Activated CD4-positive, CD25-positive, alpha-beta regulatory T cell treated with anti-CD3 and anti-CD28 coated beads, Interleukin-2, amount 50 U/mL, for 72 hours (primary cell): ENCODE measurements at places on chromosomes 12 and 14.
A peak's percentile ranks its signal among the peaks of the same experiment; 100 is the strongest.

- no peak for DNase-seq
Observed at GRCh38 chr14:37413050-37413449, 182.0 kb downstream of the FOXA1 start.

GRCh38 chr14:56738020-56738419, 72.3 kb downstream of the OTX2 start:
- DNase-seq, result no peak

GRCh38 chr12:5268424-5269210, 163.3 kb upstream of the NTF3 start:
- DNase-seq, result no peak

DNA sequence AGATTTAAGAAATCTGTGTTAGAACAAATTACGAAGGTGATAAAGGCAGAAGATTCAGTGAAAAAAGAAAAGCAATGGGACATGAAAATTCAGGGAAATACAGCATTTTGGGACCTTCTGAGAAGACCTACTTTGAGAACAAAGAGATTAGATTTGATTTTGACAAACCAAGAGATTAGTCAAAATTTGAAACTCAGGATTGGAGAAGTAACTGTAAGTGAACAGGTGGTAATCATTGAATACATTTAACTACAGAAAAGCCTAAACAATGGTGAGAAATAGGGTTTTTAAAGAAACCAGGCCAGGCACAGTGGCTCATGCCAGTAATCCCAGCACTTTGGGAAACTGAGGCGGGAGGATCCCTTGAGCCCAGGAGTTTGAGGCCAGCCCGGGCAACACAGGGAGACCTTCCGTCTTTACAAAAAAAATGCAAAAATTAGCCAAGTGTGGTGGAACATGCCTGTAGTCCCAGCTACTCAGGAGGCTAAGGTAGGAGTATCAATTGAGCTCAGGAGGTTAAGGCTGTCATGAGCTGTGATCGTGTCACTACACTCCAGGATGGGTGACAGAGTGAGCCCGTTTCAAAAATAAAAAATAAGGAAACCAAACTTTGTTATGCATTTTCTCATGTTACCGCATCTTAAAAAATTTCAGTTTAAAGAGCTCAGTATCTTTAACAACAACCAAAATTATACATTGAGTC, 8.9 kb upstream of the SAV1 start:
- no peak for DNase-seq

- no peak for DNase-seq
Observed at GRCh38 chr14:60116181-60116580, 24.5 kb downstream of the PCNX4 start.

GRCh38 chr12:27618836-27619235, 77.4 kb upstream of the REP15 start:
- DNase-seq, result no peak

- DNase-seq, result no peak
Observed at GRCh38 chr14:69701857-69702256, 65.1 kb upstream of the SRSF5 start.

- DNase-seq, result no peak
Observed at GRCh38 chr12:117809509-117809908, 159.3 kb downstream of the KSR2 start.

- no peak for DNase-seq
Observed at GRCh38 chr14:59087240-59087639, 101.2 kb upstream of the DAAM1 start.

DNA sequence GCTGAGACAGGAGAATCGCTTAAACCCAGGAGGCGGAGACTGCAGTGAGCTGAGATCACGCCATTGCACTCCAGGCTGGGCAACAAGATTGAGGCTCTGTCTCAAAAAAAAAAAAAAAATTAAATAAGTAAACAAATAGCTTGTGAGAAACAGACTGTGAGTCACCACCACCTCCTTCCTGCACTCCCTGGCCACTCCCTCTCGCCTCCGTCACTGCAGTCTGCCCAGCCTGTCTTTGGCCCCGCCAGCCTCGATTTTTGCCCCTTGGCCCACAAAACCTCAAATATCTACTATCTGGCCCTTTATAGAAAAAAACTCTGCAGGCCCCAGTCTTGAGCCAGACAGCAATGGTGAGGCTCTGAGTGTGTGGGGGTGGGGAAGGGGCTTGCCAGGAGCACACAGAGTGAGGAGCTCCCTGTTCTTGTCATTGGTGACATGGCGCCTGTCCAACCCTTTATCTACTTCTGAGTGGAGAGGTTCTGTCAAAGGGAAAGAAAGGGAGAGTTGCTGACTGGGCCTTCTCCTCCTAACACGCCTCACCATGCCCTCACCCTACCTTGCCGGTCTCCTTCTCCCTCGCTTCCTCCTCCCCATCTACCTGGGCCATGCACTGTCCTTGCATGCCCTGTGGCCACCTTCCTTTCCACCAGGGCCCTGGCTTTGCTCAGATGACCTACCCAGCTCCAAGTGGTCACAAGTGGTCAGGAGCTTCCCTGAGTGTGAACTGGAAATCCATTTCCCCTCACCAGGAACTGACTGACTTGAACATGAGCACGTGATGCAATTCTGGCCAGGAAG, 22.1 kb downstream of the LGMN start:
- DNase-seq, result peak; percentile 42

DNA sequence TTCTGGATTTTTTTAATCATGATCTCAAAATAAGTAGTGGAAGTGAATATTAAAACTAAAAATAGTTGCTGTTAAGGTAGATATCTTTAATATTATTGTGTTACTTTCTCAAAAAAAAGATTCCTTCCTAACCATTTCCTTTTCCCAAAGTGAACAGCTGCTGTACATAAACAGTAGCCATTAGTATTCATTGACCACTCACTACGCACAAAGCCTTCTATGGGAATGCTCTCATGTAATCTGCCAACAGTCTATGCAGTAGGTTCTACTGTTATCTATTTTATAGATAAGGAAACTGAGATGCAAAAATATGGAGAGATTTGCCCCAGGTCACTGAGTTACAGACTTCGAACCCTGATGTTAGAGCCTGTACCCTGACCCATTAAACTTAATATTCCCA, 32.1 kb downstream of the ZFP36L1 start:
- DNase-seq, result no peak

GRCh38 chr12:47910486-47910885, 5.7 kb upstream of the VDR start:
- no peak for DNase-seq

DNA sequence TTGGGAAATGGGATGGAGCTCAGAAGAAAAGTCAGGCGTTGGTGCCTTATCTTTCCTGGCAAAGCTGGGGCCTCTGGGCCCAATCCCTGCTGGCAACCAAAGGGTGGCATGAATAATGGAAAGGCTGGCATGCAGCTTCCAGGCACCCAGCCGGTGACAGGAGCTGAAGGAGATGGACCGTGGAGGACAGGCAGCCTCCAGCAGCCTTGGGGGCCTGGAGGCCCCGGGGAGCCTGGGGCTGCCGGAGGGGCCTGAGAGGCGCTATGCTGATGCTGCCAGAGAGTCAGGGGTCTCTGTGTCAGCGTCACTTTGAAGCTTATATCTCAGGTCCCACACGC, 38.2 kb upstream of the EML1 start:
- DNase-seq, result no peak

DNA sequence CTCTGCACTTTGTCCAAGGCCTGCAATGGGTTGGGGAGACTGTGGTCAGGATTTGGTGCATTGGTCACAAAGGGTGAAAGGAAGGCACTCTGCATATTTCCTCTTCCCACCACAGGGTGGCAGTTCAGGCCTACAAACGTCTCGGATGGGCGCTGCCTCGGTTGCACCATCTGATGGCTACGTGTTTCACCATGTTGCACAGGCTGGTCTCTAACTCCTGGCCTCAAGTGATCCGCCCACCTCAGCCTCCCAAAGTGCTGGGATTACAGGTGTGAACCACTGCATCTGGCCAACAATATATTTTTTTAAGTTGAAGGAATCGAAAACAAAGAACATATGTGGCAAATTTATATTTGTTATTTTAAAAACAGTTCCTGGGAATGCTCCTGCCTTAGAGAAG, 35.1 kb downstream of the TMBIM6 start:
- no peak for DNase-seq

DNA sequence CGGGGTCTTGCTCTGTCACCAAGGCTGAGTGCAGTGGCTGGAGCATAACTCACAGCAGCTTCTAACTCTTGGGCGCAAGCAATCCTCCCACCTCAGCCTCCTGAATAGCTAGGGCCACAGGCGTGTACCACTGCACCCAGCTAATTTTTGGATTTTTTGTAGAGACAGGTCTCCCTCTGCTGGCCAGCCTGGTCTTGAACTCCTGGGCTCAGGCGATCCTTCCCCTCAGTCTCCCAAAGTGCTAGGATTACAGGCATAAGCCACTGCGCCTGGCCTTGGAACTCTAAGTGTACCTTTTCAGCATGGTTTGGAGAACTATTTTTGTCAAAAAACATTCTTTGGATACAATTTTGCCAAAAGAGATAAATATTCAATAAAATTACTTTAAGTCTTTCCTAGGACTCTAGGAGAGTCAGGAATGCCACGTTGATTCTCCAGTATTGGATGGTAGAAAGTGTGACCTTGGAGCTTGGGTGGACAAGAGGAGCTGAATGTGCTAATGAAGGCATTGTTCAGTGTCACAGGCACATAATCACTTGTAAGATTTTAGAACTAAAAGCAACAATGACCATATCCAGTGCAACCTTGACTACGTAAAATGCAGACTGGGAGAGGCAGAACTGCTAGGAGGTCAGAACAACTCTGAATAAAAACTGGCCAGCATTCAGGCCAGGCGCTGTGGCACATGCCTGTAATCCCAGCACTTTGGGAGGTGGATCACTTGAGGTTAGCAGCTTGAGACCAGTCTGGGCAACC, 2.8 kb downstream of the SRSF9 start:
- DNase-seq, result no peak

DNA sequence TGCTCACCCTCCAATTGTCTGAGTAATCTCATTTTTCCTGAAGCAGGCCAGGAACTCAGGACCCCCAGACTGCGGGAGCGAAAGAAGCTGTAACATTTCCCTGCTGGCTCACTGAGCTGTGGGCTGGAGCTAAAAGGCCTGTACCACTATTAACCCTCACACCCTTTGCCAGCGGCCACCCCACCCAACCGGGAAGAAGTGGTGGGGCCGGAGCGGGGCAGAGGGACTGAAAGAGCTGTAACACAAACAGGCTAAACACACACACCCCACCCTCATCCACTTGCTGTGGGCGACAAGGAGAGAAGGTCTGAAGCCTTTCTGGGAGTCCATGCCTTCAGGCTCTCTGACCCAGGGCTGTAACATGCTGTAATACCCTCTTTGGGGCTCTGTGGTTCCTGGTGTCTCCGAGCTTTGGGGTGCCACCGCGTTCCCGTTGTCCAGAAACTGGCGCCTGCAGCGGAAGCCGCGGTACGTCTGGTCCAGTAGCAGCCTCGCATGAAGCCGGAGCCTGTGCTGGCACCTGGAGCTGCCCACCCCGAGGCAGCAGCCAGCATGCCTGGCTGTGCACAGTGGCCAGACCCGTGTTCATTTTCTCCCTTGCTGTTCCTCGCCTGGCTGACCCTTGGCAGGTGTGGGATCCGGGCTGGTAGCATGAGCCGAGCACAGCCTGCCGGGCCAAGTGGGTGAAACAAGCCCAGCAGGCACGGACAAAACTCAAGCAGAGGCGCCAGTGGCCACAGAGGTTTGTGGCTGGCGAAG, 345.5 kb upstream of the MGAT4C start:
- DNase-seq, result no peak

DNA sequence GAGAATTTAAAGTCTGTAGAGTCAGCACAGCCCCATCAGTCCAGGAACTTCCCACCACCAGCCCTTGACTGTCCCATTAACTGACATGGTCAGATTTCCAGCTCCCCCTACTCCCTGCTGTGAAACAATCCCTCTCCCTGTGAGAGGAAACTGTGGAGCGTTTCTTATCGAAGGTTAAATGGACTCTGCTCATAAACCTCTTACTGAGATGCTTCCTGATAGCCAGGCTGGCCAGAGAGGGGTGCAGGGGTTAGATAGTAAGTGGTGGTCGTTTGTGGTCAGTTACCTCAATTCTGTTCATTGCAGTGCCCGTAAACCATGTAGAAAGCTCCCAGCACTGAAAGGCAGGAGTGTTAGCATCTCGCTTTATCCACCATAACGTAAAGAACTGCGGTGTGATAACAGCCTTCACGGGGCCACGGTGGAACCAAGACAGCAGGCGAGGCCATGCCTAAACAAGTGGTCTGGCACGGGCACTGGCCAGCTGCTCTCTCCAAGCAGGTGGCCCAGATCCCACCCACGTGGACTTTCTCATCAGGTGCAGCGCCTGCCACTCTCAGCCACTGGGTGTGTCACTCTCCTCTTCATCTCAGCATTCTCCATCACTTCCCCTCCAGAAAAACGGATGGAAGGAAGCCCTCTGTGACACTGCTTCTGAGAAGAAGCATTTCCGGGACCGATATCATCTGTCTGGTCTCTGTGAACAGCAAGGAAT, 102.2 kb downstream of the FBXL14 start:
- no peak for DNase-seq

- no peak for DNase-seq
Observed at GRCh38 chr12:93125126-93125525, 196.0 kb upstream of the EEA1 start.

GRCh38 chr12:79956896-79957295, 22.0 kb upstream of the PPP1R12A start:
- DNase-seq, result no peak

GRCh38 chr12:49777341-49777740, 36.0 kb downstream of the TMBIM6 start:
- DNase-seq, result no peak

- DNase-seq, result no peak
Observed at GRCh38 chr12:45278447-45278846, 62.6 kb downstream of the ANO6 start.

GRCh38 chr12:30286345-30286926, 409.2 kb downstream of the IPO8 start:
- DNase-seq, result no peak

DNA sequence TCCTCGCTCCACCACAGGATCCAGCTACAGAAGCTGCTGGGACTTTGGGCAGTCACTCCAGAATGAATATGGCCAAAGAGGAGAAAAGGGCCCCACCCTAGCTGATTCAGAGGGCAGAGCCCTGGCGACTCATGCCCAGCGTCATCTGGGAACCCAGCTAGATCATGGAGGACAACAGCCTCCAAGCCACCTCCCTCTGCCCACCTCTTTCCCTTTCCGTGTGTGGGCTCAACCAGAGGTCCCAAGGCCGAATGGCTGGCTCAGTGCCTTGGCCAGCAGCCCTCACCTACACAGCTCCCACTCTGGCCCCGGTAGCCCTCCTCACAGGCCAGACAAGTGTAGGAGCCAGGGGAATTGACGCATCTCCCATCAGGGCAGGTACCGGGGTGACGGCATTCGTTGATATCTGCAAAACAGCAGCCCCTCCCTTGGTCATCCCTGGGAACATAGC, 17.4 kb downstream of the ISCA2 start:
- DNase-seq, result no peak

- DNase-seq, result no peak
Observed at GRCh38 chr12:114045349-114045748, 79.2 kb upstream of the RBM19 start.

GRCh38 chr14:105015905-105016304, 5.0 kb downstream of the CDCA4 start:
- no peak for DNase-seq

DNA sequence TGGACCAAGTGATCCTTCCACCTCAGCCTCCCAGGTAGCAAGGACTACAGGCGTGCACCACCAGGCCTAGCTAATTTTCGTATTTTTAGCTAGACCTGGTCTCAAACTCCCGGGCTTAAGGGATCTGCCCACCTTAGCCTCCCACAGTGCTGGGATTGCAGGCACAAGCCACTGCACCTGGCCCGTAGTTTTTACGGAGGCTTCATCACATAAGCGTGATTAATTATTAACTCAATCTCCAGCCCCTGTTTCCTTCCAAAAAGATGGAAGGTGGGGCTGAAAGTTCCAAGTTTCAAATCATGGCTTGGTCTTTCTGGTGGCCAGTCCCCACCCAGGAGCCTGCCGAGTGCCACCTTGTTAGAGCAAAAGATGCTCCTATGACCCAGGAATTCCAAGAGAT, 22.5 kb upstream of the HIF1A start:
- DNase-seq, result no peak

- DNase-seq, result no peak
Observed at GRCh38 chr12:65845751-65846537, 21.7 kb downstream of the HMGA2 start.
